Stomach (tissue), 19 donors: ENCODE measurements at places on chromosomes 3 and 15. TPM values are rescaled to one million over a fixed set of nuclear protein-coding genes. Genes with fewer than 3 reads are reported as not detected.

DNA sequence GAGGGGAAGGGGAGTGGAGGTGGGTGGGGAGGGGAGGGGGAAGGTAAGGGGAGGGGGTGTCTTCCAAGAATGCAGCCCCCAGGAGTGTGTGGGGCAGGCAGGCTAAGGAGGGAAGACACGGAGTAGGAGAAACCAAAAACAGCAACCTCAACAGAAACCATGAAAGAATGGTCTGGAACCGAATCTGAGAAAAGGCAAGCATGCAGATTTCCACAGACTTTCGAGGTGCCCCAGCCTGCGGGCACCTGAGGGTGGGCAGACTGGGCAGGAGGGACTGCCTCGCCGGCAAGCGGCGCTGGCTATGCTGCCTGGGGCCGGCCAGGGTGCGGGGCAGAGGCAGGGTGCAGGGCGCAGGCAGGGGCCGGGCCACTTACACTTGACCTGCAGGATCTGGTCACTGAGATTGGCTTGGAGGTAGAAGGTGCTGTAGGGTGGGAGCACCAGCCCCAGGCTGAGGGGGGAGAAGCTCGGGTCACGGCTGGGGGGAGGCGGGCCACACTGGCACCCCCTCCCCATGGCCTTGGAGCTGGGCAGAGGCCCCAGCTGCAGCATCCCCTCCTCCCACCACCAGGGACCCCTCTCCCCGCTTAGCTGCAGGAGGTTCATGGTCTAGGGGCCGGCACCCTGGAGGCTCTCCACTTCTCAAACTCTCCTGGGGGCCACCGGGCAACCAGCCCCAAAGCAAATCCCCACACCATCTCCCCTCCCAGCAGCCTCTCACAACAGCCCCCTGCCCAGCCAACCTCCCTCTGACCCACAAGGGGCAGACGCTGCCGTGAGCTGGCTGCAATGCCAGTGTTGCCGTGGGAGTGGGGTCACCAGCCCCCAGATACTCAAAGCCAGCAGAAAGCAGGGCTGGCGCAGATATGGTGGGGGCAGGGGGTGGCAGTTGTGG, 15.3 kb upstream of the TMEM115 start:
- DNase-seq, result no peak

DNA sequence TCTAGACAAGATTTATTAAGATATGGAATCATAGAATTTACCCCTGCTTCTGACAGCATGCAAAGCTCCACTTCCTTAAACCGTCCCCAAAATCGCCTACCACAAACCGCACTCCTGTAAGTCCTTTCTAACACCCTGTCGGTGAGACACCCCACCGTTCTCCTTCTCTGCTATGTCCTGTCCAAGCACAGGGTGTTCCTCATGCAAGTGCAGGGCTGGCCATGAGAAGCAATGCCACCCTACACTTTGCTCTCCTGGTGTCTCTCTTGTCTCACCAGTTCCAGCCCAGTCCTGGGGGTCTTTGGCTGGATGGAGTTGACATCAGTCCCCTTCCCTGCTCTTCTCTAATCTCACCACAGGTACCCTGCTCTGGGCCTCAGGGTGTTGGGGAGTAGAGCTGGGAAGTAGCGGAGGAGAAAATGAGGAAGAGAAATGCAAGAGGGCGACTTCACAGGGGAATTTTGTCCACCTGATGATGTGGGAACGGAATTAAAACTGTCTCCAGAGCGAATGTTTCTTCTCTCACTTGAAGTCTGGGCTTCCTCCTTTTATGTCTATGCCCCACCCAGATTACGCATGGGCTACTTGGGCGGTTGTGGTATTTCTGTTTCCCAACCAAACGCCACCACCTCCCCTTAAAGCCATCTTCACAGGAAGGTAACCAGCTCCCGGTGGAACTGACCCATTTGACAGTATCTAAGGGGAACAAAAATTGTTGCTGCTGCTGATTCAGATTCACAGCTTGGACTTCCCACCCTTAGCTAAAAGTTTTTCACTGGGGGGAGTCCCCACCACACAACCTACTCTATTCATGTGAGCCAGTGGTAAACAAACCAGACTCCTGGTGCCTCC, 49.9 kb downstream of the CASR start:
- peak; percentile 30 for DNase-seq

- DNase-seq, result no peak
These were observed 61.8 kb downstream of the ATP8B4 start for GRCh38 chr15:50057196-50057595.

DNA sequence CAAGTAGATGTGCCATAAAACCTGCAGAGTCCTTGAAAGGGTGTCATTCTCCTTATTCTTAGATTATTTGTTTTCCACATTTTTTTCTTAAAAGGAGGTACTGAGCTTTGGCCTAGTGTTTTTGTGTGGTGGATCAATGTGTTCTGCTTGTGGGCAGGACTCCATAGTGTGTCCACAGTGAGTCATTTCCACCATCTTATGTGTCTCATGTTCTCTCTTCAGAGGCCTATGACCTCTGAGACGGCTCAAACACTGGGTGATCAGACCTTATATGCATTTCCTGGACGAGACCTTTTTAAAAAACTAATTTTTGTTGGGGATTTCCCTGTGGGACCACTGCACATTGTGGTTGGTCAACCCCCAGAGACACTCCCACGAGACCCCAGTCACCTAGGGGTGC, 93.4 kb downstream of the CHCHD4 start:
- no peak for DNase-seq

DNA sequence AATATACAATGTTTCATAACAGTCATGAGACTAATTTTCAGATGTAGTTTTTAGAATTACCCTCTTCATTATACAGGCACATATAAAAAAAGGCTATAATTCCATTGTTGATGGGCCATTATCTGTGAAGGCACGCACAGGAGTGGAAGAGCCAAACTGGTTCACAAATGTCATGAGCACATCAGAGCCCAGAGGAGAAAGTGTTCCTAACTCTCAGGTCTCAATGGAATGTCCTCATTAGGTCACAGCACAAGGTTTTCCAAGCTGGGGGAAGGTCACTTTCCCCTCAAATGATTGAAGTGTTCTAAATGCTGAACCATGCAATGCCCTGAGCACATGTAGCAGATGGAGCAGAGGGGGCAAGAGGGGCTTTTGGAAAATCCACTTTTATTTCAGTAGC, 41.2 kb downstream of the GJD2 start:
- no peak for DNase-seq

DNA sequence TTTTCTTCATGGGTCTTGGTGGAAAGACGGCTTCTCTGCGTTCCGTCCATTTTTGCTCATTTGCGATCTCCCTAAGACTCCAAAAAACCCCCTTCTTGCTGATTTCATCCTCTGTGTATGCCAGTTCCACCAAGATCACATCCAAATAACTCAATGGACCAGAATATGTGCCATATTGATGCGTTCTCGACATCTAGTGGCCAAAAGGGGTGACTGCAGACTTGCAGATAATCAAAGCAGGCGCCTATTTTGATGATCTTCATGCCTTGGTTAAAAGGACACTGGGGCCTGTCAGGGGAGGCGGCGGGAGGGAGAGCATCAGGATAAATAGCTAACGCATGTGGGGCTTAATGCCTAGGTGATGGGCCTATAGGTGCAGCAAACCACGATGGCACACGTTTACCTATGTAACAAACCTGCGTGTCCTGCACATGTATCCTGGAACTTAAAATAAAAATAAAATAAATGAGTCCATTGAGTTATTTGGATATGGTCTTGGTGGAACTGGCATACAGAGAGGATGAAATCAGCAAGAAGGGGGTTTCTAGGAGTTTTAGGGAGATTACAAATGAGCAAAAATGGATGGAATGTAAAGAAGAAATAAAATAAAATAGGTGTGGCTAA, 104.2 kb upstream of the RAD18 start:
- DNase-seq, result peak; percentile 59

DNA sequence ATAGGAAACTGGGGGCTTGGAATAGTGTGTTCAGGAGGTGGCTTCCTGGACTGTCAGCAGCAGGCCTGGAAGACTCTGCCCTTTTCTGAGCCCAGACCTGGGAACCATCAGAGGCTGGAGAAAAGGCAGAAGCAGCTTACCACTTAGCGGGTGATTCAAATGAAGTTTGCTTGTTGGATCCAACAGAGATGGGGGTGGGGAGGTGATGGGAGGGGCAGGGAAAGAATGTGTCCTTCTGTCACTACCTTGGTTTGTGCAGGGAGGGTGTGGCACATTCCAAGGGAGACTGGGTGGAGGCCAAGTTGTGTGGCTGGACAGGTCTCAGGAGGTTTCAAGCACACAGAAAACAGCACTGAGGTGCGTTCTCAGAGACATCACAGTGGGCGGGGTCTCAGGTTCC, 58.8 kb downstream of the TRAK1 start:
- DNase-seq, result peak; percentile 92

- DNase-seq, result no peak
These were observed 242.0 kb upstream of the MRPL3 start for GRCh38 chr3:131744765-131745164.

- no peak for DNase-seq
These were observed 35.0 kb upstream of the HES1 start for GRCh38 chr3:194100856-194101390.

DNA sequence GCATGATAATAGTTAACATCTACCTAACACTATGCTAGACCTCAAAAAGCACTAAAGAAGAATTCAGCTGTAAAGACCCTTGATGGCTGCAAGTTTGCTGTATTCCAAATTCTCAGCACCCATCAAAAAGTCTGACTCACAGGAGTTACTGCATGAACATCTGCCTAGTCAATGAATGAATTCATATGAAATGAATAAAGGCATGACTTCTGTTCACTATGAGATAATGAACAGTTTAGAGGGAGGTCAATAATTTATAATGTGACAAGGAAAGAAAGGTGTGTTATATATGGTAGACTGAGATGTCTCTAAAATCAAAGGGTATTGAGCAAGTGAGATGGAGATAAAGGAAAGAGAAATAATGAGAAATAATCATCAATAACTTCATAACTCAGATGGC, 508.2 kb upstream of the TGFBR2 start:
- DNase-seq, result no peak

- no peak for DNase-seq
These were observed 244.2 kb downstream of the ZMAT3 start for GRCh38 chr3:178827285-178827856.

- no peak for DNase-seq
These were observed 82.6 kb upstream of the ADPGK start for GRCh38 chr15:72866182-72866581.

UBR1 gene
- 18.0 TPM for total RNA-seq

KY gene
- not detected for total RNA-seq

BFSP2 gene
- total RNA-seq, result not detected

PRR20G gene
- total RNA-seq, result not detected

IGSF10 gene
- 0.87 TPM for total RNA-seq

NR2F2 gene
- total RNA-seq, result 39.7 TPM

ROPN1 gene
- not detected for total RNA-seq

DCLK3 gene
- total RNA-seq, result not detected

SKOR1 gene
- total RNA-seq, result 0.92 TPM
